ENCODE measurements at places on chromosomes 2 and 18.

- DNase-seq, result no peak
These were observed 75.7 kb downstream of the ADAM23 start for GRCh38 chr2:206518997-206519396.

DNA sequence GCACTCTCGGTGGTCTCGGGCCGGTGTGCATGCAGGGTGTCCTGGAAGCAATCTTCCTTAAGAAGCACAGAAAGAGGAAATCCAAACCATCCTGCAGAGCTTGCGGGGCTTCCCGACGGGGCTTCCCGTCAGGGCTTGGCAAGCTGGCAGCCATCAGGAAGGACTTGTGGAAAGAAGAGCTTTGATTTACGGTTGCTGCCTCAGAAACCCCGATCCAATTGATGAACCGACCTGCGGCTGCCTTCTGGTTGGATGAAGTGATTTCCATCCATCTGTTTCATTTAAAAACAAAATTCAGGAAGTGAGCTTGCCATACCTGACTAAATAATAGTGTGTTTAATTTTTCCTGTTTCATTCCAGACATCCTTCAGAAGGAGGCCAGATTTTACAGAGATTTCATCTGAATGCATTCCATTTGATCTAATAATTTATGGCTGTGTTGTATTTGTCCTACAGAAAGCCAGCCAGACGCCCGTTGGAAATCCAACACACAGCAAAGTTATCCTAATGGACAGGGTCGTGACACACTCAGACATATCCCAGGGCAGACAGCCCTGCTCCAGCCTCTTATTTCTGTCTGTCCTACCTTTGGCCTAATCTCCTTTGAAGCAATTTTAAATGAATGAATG is 141.3 kb downstream of the SEPTIN10 start:
- DNase-seq, result no peak

GRCh38 chr2:85971366-85971765 is 82.6 kb upstream of the ST3GAL5 start:
- no peak for DNase-seq

DNA sequence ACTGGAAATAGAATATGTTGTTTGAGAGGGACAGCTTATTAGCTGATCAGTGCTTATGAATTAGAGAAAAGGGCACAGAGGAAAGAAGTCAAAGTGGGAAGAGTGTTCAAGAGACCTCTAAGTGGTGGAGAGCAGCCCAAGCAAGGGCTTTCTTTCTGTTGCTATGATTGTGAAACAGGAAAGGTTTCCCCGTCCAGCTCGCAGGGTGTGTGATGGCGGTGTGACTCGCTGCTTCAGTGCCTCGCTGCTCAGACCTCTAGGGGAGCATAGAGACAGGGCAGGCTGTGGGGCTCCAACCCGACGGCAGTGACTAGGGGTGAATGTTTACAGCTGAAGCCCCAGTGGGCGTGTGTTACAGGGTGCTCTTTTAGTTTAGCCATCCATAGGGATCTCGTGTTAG is 166.5 kb upstream of the COPS8 start:
- no peak for DNase-seq

DNA sequence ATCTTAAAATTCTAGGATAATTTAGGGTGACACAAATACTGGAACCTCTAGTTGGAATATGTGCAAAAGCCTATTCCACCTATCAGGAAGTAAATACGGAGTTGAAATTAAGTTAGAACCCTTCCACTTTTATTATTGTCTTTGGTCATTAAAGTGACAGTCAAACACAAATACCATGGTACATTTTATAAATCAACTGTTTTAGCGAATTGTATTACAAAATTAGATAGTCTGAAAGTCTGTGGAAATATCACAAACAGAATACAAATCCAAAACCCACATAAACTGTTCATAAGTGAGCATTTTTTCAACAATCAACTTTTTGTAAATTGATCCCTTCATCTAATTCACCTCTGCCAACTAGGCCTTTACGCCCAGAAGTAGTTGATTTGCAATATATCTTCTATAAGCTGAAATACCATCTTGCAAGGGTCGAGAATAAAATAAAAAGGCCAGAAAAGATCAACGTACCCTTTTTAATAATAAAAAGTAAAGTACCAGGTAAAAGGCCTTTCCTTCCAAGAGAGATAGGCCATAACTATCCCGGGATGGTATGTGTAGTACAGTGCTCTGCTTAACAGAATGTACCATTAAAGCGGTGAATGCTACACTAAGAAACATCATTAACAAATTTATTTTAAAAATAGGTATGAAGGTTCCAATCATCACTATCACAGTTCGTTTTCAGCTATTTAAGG is 1.3 kb downstream of the USP34 start:
- DNase-seq, result no peak

DNA sequence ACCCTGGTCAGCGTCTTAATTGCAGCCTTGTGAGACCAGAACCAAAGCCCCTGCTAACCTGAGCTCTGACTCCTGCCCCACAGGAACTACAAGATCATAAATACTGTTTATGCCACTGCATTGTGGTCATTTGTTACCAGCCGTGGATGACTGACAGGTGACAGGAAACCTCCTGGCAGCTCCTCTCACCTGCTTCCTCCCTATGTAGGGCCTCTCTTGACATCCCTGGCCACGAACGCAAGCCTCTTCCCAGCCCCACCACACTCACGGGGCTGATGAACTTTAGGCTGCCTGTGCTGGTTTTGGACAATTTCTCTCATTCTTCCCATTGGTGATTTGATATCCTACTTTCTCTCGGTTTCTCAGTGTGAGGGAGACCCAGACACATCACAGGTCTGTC is 357.2 kb upstream of the MYT1L start:
- no peak for DNase-seq

DNA sequence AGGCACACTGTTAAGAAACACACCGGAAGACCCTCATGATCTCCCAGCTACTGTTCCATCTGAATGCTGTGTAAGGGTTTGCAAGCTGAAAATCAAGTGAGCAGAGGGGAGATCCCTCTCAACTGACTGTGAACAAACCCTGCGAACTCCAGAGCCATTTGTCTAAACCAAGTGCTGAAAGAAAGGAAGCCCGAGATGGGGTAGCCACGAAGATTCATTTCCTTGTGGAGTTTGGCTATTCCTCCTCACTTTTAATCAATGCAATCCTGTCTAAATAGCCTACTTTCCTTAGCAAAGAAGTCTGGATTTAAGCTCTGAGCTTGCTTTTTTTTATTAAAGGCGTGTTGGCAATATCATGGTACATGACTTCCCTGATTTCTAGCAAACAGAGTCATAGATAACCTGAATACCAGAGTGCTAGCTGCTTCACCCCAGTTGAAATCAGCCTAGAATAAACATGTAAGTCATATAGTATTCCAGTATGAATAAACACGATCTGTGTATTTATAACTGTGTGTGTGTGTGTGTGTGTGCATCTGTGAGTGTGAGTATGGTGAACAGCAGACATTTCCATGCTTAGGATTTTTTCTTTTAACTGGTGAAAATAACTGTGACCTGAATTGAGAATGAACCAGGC is 365.2 kb downstream of the ZNF521 start:
- DNase-seq, result no peak

- DNase-seq, result no peak
These were observed 34.9 kb downstream of the CFAP210 start for GRCh38 chr2:169659320-169659719.

GRCh38 chr2:68093634-68094033 is 30.8 kb upstream of the C1D start:
- no peak for DNase-seq

DNA sequence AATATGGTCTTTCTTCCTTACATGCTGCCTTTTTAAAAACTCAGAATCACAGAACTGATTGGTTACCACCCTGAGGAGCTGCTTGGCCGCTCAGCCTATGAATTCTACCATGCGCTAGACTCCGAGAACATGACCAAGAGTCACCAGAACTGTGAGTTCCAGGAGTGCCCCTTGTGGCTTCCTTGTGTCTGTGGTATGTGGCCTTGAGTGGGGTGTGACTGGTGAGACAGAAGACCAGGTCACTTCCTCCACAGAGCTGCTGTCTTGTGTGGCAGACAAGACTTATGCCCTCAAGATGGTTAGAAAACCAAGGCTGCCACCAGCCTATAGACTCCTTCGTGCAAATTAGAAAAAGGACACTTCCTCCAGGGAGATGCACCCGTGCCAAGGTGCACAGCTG is 72.6 kb downstream of the EPAS1 start:
- DNase-seq, result no peak

GRCh38 chr2:65687614-65688013 is 255.2 kb upstream of the SPRED2 start:
- DNase-seq, result no peak

GRCh38 chr2:71006955-71007799 is 12.5 kb upstream of the TEX261 start:
- DNase-seq, result no peak

- DNase-seq, result no peak
These were observed 194.9 kb upstream of the KYNU start for GRCh38 chr2:142682528-142682927.
